ENCODE measurements at places on chromosomes 7 and 10. TPM values are rescaled to one million over a fixed set of nuclear protein-coding genes. Genes with fewer than 3 reads are reported as not detected.

The SEMA3E gene
- polyA plus RNA-seq = 2.0 TPM

The SPRN gene
- polyA plus RNA-seq = 4.7 TPM

The NRCAM gene
- polyA plus RNA-seq = 17.3 TPM

The FAM221A gene
- polyA plus RNA-seq = 29.0 TPM

The FAM171A1 gene
- polyA plus RNA-seq = 85.0 TPM

DNA sequence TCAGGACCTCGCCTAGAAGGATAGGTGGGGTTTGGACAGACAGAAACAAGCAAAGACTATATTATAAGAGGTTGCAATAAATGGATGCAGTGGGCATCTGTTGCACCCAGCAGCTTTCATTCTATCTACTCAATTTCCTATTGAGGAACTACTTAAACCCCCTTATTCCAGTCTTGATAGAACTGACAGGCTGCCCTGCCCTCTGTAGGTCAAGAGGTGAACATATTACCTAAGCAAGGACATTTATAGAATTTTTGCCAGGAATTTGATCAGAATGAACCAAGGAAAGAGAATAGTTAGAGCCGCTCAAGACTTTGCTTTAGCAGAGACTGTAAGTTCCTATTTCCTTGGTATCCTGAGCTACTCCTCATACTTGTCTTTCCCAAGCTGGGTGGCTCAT is 9.5 kb downstream of the VTI1A start:
- DNase-seq = no peak

DNA sequence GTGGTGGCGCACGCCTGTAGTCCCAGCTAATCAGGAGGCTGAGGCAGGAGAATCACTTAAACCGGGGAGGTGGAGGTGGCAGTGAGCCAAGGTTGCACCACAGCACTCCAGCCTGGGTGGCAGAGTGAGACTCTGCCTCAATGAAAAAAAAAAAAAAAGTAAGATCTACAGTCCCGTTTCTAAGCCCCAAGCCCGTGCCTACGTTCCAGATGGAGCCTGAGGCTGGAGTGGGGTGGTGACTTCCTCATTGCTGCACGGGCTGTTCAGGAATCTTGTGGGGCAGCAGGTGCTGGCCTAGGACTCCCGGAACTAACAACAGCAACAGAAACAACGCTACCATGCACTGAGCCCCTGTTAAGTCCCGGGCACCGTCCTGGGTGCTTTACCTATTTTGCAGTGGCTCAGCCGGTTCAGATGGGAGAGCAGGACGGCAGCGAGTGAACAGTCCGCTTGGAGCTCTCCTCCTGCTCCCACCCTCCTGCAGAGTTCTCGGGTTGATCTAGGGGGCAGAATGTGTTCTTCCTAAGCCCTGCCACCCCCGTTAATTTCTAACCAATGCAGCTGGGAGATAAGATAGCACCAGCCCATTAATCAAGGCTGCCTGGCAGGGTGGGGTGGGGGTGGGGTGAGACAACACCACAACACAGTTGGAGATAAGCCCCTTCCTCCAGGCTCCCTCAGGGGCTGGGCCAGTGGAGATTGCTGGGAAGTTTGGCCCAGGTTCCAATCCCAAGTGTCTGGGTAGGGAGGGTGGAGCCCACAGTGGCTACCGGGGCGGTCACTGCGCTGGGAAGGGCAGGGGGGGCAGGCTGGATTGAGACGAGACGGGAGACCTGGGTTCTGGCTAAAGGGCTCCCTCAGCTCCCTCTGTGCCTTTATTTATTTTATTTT is 17.0 kb upstream of the SFRP5 start:
- DNase-seq = no peak

DNA sequence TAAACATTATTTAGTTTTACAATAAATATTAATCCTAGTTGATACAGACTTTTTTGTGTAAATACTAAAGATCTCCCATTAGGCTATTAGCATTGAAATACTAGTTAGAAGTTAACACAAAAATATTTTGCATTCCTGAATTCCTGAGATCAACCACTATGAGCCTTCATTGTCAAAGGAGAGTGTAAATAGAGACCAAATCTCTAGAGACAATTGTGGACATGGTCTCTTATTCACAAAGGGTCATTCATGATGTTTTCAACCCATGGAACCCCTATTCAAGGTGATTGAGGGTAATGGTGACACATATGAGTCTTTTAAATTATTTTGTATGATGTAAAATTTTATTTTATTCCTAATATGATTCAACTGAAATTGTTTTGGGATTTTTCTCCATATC is 1454.8 kb upstream of the LRRTM3 start:
- DNase-seq = no peak

DNA sequence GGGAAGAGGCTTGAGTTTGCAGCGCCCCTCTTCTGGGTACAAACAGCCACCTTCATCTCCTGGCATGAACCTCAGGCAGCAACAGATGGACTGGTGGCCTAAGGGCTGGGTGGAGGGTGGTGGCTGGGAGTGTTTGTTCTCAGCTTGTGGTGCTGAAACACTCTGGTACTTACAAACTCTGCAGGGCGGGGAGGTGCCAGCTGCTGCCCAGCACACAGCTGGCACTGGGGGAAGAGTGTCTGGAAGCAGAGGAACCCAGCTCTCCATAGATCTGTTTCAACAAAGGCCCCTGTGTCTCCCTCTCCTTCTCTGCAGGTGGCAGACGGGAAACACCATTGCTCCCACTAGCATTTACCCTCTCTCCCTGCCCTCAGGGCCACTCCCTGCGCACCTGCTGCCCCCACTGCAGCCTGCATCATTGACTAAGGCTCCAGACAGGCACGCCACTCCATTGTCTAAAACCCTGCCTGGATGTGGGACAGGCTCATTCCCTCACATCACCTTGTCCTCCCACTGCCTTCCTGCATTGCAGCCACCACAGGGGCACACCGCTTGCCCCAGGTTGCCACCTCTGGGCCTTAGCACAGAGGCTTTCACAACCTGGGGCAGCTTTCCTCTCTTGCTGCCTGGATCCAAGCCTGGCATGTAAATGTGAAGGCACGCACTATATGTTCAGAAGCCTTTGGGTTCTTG is 6.5 kb downstream of the ARHGAP22 start:
- DNase-seq = no peak

DNA sequence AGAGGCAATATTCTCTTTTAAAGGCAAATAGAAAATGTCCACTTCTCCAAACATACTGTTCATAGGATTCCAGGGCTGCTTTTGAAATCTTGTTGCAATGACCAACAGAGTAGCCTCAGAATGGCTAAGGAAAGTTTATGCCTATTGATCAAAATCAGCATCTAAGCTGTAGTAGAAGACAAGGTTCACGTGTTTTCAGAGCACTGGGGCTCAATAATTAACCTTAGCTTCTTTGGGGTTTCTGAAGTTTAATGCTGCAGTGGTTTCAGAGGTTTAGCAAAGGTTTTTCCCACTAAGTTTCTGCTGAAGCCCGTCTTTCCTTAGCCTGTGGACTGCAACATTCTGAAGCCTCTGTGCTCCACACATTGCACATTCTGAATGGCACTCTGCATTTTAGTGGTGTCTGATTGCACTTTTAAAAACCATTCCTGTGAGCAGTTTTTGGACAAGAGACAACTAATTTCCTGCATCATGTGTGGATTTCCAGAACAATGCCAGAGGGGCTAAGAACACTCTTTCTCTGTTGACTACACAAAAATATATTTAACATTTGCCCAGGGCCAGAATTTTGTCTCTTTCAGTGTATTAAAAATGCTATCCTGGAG is 342.5 kb downstream of the PTEN start:
- no peak for DNase-seq

DNA sequence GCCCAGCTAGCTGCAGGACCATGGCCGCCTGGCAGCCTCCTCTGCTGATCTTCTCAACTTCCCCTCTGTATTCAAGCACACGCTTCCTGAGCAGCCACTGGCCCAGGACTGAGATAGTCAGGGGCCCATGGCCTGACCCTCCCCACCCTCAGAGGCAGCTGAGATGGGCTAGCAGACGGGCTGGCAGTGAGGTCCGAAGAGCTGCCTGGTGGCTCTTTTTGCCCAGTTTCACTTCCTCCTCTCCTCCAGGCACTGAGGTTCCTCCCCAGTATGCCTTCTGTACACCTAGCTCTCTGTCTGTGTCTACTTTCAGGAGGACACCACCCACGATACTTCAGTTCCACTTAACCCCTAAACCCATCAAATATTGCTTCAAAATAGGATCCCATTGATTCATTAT is 395.6 kb downstream of the TNS3 start:
- DNase-seq = no peak

- no peak for DNase-seq
Observed at GRCh38 chr10:49107887-49108267, 7.4 kb downstream of the VSTM4 start.

DNA sequence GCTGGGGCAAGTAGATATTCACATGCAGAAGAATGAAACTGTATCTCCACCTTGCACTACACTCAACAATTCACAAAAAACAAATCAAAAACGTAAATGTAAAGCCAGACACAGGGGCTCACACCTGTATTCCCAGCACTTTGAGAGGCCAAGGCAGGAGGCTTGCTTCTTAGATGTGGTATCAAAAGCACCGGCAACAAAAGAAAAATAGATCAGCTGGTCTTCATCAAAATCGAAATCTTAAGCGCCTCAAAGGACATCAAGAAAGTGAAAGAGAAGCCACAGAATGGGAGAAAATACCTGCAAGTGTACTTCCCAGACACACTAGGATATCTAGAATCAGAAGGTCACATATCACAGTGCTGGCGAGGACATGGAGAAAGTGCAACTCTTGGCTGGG is 31.3 kb downstream of the GPER1 start:
- DNase-seq = no peak
